ENCODE measurements at places on chromosomes 1 and 21. TPM values are rescaled to one million over a fixed set of nuclear protein-coding genes. Genes with fewer than 3 reads are reported as not detected.

DNA sequence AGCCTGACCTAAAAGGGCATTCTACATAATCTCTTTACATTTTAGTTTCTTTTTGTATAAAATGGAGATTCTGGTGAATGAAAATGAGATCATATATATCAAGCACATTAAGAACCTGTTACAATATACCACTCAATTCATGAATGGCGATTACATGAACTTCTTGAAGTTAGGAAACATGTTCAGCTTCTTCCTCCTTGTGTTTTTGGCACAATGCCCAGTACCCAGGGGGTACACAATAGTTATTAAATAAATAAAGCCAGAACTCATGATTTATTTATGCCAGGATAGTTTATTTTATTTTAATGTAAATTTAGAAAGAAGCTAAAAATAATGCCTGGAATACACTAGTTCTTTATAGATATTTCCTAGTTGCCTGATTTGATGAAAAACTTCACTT lies 186.0 kb upstream of the PTGFR start:
- no peak overlapping the region for H3K27ac ChIP-seq
- DNase-seq: no peak
- no peaks in the 10 kb centered on the region for H3K36me3 ChIP-seq
- H3K4me3 ChIP-seq: no peak overlapping the region
- H3K27me3 ChIP-seq: no peaks in the 10 kb centered on the region

GRCh38 chr1:147225193-147225730 lies at the start of gene FMO5:
FMO5 (minus strand) TSS chr1:147225339; CDS start chr1:147225029, 310 bp downstream.
- H3K27me3 ChIP-seq: no peaks in the 10 kb centered on the region
- peak within 1 kb of the TSS; percentile 75 for H3K4me3 ChIP-seq
- no peaks in the 10 kb centered on the region for H3K36me3 ChIP-seq
- H3K27ac ChIP-seq: peak within 1 kb of the TSS; percentile 76
- H3K4me1 ChIP-seq: peaks cover 3% of the 10 kb centered on the region
- peak; percentile 76 for DNase-seq

GRCh38 chr1:203704120-203704519 lies 60.9 kb upstream of the LAX1 start:
- no peaks in the 10 kb centered on the region for H3K4me1 ChIP-seq
- no peak overlapping the region for H3K4me3 ChIP-seq
- H3K36me3 ChIP-seq: peaks cover 100% of the 10 kb centered on the region
- H3K27me3 ChIP-seq: no peaks in the 10 kb centered on the region

KCNK2 gene
- 0.08 TPM for total RNA-seq

DNA sequence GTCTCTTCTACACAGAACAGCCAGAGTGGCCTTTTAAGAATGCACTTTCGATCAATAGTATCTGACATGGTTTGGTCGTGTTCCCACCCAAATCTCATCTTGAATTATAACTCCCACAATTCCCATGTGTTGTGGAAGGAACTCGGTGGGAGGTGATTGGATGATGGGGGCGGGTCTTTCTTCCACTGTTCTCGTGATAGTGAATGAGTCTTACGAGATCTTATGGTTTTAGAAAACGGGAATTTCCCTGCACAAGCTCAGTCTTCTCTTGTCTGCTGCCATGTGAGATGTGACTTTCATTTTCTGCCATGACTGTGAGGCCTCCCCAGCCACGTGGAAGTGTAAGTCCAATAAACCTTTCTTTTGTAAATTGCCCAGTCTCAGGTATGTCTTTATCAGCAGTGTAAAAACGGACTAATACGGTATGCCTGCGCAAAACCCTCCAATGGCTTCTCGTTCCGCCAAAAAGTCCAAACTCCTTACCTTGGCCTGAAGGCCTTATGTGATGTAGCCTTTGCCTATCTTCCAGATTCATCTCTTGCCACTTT lies 23.0 kb upstream of the SMG7 start:
- H3K4me1 ChIP-seq: no peaks in the 10 kb centered on the region
- H3K4me3 ChIP-seq: no peak overlapping the region
- no peak overlapping the region for H3K27ac ChIP-seq
- no peaks in the 10 kb centered on the region for H3K27me3 ChIP-seq
- H3K36me3 ChIP-seq: no peaks in the 10 kb centered on the region

DNA sequence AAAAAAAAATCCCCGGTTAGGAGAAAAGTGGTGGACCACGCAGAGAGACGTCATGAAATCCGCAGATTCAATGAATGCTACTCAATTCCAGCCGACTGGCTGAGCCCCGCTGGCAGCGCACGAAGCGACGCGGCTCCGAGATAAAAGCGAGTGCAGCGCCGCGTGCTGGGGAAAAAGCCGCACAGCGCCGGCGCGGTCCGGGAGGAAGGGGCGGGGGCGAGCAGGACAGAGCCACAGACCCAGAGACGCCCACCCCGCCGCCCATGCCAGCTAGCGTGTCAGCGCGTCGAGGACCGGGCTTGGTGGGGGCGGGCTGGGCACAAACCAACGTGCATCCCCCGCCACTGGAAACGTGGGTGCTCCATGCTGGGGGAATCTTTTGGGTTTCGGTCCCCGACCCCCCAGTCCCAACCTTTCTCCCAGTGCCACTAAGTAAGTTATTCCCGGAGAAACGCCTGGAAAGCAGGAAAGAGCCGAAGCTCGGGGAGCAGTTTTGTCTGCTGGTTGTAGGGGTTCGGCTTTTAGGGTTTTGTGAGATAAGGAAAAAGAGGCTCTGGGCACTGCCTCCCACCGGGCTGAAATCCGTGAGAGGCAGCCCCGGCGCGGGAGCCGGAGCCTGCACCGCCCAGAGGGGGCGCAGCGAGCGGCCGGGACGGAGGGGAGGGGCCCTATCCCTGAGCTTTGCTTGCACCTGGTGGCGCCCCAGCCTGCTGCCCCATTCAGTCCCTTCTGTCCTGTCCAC lies at the start of gene KCNJ6:
TSS of gene KCNJ6 (minus strand) at position 148 of the 742 bp plus-strand sequence. CDS start 75,775 bp downstream, outside the sequence.
- peaks cover 22% of the 10 kb centered on the region for H3K4me1 ChIP-seq
- no peak for DNase-seq
- no peak within 1 kb of the TSS for H3K27ac ChIP-seq
- H3K36me3 ChIP-seq: no peaks in the 10 kb centered on the region

DNA sequence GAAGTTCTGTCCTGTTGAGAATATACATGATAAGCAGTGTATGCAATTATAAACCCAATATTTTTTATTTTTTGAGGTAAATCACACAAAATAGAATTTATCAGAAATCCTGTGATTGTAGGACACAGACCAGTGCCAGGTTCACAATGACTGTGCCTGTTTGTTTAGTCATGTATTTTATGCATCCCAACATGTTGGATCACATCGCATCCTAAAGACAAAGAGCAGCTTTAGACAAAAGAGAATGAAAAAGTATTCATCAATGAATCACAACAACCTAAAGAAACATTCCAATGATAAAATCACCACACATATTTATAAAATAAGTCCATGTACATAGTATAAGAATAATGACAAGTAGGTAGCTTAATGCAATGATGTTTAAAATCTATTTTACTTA lies 53.2 kb upstream of the LRRC8D start:
- H3K36me3 ChIP-seq: no peaks in the 10 kb centered on the region
- no peak for DNase-seq
- no peaks in the 10 kb centered on the region for H3K27me3 ChIP-seq
- no peak overlapping the region for H3K4me3 ChIP-seq

- no peaks in the 10 kb centered on the region for H3K27me3 ChIP-seq
- no peaks in the 10 kb centered on the region for H3K4me1 ChIP-seq
These were observed 1095.3 kb downstream of the TTLL7 start for GRCh38 chr1:82903626-82904025.

DNA sequence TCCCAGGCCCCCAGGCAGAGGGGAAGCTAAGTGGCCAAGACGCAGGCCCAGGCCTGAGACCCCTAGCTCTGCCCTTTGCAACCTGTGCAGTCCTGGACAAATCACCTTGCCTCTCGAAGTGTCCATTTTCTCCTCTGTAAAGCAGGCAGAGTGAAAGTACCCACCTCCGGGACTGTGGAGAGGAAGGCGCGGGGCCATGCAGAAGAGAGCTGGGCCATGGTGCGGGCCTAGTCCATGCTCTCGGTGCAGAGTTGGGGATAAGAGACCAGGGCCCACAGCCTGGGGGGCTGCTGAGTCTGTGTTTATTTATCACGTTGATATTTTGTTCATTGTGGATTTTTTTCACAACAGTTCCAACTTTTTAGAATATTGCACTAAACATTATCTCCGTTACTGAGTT lies 160.2 kb upstream of the VAMP3 start:
- no peak overlapping the region for H3K27ac ChIP-seq
- peaks cover 29% of the 10 kb centered on the region for H3K4me1 ChIP-seq
- DNase-seq: no peak

GRCh38 chr1:214993419-214993818 lies 89.1 kb upstream of the KCNK2 start:
- DNase-seq: no peak
- no peaks in the 10 kb centered on the region for H3K4me1 ChIP-seq
- no peaks in the 10 kb centered on the region for H3K36me3 ChIP-seq
- no peak overlapping the region for H3K27ac ChIP-seq
- no peak overlapping the region for H3K4me3 ChIP-seq

UBE2U gene
- total RNA-seq: 0.85 TPM

DNA sequence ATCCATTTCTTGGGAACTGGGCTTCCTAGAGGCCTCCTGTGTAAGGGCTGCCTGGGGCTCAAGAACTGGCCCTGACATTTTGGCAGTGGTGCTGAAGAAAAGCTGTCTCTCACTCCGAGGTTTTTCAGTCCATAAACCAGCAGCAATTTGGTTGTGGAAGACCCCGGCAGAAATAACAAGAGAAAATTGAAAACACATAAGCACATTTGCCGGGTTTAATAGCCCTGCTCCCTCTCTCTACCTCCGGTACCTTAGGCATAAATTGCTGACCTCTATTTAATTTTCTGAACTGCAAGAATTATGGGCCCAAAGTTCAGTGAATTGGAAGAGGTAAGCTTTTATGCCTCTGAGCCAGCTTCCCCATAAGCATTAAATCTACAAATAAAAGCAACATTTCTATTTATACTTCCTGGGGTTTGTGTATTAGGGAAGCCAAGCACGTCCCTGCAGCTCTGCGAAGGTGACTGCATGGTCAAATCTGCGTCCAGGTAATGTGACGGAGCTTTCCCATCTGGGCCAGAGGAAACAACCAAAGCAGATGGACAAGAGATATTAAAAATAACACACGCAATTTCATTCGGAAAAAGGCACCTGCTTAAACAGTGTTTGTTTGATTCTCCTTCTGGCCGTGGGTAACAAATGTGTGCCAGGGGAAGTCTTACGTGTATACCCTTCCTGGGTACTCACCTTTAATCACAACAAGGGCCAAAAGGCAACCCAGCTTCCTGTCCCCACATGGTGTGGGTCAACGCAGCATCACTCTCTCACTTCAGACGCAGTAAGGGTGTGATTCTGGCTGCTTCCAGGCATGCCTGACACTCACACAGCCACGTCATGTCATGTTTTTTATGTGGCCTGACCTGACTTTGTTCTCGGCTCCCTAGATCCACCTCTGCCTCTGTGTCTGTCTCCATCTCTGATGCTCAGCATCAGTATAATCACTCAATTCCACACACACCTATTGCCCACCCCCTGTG lies 69.2 kb downstream of the PAPPA2 start:
- no peak overlapping the region for H3K27ac ChIP-seq
- no peaks in the 10 kb centered on the region for H3K27me3 ChIP-seq
- DNase-seq: no peak
- H3K4me1 ChIP-seq: no peaks in the 10 kb centered on the region

- H3K36me3 ChIP-seq: no peaks in the 10 kb centered on the region
- H3K27ac ChIP-seq: peak overlapping the region; percentile 100
- DNase-seq: no peak
- peak overlapping the region; percentile 98 for H3K4me3 ChIP-seq
These were observed 9.0 kb upstream of the MEF2D start for GRCh38 chr1:156509424-156510034.

GRCh38 chr1:116567790-116568661 lies 2.8 kb downstream of the CD58 start:
- no peak for DNase-seq
- H3K27me3 ChIP-seq: no peaks in the 10 kb centered on the region
- H3K27ac ChIP-seq: no peak overlapping the region
- peak overlapping the region; percentile 88 for H3K4me3 ChIP-seq
- H3K36me3 ChIP-seq: peaks cover 11% of the 10 kb centered on the region
- peaks cover 74% of the 10 kb centered on the region for H3K4me1 ChIP-seq

GRCh38 chr1:32780628-32781234 lies 36.4 kb downstream of the YARS1 start:
- no peak overlapping the region for H3K4me3 ChIP-seq
- H3K27ac ChIP-seq: no peak overlapping the region
- no peaks in the 10 kb centered on the region for H3K27me3 ChIP-seq
- H3K36me3 ChIP-seq: peaks cover 96% of the 10 kb centered on the region
- DNase-seq: no peak

DNA sequence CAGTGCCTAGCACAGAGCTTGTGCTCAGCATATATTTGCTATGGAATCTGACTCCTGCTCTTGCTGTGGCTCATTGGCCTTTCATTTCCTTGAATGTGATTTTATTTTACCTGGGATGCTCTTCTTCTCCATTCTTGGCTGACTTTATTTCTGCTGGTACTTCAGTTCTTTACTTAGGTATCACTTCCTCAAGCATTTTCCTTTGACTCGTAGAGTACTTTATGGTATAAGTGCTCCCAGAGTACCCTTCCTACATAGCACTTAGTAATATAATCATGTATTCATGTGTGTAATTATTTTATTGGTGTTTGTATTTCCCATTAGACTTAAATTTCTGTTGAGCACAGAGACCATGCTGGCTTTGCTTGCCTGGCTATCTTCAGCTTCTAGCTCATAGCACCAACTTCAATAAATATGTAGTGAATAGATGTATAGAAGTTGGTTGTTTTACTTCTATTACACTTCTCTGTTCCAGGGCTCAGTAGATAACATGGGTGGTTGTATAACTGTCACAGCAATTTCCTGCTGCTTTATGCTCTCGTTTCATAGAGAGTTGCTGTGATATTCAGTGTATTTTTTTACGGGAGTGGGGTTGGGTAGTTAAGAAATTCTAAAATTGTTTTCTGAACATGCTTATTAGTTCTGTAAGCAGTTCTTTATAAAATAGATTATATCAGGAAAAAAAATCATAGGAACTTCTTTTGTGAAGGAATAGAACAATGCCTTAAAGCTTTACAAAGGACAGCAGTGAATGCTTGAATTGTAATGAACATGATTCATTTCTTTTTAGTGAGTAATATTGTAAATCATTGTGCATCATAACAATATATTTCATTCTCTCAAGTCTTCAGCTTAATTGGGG lies 112.2 kb downstream of the NEK7 start:
- no peak for DNase-seq
- peaks cover 96% of the 10 kb centered on the region for H3K4me1 ChIP-seq
- H3K27ac ChIP-seq: peak overlapping the region; percentile 88

SPRR1B gene
- total RNA-seq: not detected

GALNT2 gene
- 28.3 TPM for total RNA-seq

SYT2 gene
- total RNA-seq: not detected

GRCh38 chr1:153774780-153775457 lies at the start of gene SLC27A3:
SLC27A3 (plus strand) TSS chr1:153775407; CDS start chr1:153775498, 91 bp downstream.
- H3K4me1 ChIP-seq: peaks cover 88% of the 10 kb centered on the region
- peak within 1 kb of the TSS; percentile 92 for H3K4me3 ChIP-seq
- no peaks in the 10 kb centered on the region for H3K27me3 ChIP-seq
- DNase-seq: peak; percentile 86
- peaks cover 30% of the 10 kb centered on the region for H3K36me3 ChIP-seq

- H3K27me3 ChIP-seq: peaks cover 92% of the 10 kb centered on the region
- DNase-seq: no peak
- peaks cover 22% of the 10 kb centered on the region for H3K4me1 ChIP-seq
- H3K36me3 ChIP-seq: no peaks in the 10 kb centered on the region
These were observed 37.5 kb upstream of the KCNA10 start for GRCh38 chr1:110556471-110556807.

GRCh38 chr1:244204004-244204403 lies 152.9 kb downstream of the ZBTB18 start:
- H3K4me3 ChIP-seq: no peak overlapping the region
- peaks cover 18% of the 10 kb centered on the region for H3K4me1 ChIP-seq
- H3K27ac ChIP-seq: no peak overlapping the region
- no peak for DNase-seq
- no peaks in the 10 kb centered on the region for H3K36me3 ChIP-seq

GRCh38 chr1:229203991-229204632 lies 66.8 kb upstream of the RAB4A start:
- peaks cover 20% of the 10 kb centered on the region for H3K4me1 ChIP-seq
- no peaks in the 10 kb centered on the region for H3K27me3 ChIP-seq
- no peak overlapping the region for H3K4me3 ChIP-seq
- H3K36me3 ChIP-seq: no peaks in the 10 kb centered on the region
- no peak for DNase-seq
- H3K27ac ChIP-seq: peak overlapping the region; percentile 61

All from left ventricle myocardium inferior (tissue), 1 donor.